ENCODE measurements at places on chromosomes 4 and X.

GRCh38 chrX:103830848-103831247 lies 1.2 kb downstream of the RAB9B start:
- DNase-seq, result no peak

- no peak for DNase-seq
Observed at GRCh38 chrX:119552508-119552907, 12.7 kb downstream of the STEEP1 start.

- DNase-seq, result no peak
Observed at GRCh38 chrX:3526071-3526470, 179.6 kb upstream of the MXRA5 start.

- no peak for DNase-seq
Observed at GRCh38 chrX:11611965-11612364, 53.8 kb downstream of the ARHGAP6 start.

- DNase-seq, result no peak
Observed at GRCh38 chr4:156475322-156475721, 496.3 kb downstream of the PDGFC start.

DNA sequence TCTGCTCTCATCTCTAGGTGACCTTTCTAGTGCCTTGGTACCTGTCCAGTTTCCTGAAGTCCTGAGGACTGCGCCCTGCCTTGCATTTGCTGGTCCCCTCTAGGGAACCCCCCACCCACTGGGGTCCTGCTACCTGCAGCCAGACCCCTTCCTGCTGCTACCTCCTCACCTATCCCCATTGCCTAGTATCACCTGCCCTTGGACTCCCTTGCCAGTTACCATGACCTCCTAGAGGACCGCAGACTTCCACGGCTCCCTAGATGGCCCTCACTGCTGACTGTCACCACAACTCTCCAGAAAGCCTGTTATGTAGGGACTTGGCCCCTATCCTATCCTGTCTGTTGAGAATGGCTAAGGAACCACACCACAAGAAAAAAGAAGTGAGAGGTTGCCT lies 166.6 kb downstream of the EFNB1 start:
- no peak for DNase-seq

DNA sequence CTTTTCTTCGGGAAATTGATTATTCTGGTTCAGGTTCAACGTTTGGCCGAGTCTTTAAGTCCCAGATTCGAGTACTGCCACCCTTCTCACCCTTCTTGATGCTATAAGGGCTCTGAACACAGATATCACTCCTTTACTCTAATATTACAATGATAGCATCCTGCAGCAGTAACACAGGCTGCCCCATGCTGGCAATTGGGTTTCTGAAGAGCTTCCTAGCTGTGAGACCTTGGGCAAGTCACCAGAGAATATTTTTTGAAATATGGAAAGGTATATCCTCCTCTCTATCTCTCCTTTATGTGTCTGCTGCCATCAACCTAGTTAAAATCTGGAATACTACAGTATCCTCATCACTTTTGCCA lies 297 bp upstream of the MTMR8 start:
- no peak for DNase-seq

DNA sequence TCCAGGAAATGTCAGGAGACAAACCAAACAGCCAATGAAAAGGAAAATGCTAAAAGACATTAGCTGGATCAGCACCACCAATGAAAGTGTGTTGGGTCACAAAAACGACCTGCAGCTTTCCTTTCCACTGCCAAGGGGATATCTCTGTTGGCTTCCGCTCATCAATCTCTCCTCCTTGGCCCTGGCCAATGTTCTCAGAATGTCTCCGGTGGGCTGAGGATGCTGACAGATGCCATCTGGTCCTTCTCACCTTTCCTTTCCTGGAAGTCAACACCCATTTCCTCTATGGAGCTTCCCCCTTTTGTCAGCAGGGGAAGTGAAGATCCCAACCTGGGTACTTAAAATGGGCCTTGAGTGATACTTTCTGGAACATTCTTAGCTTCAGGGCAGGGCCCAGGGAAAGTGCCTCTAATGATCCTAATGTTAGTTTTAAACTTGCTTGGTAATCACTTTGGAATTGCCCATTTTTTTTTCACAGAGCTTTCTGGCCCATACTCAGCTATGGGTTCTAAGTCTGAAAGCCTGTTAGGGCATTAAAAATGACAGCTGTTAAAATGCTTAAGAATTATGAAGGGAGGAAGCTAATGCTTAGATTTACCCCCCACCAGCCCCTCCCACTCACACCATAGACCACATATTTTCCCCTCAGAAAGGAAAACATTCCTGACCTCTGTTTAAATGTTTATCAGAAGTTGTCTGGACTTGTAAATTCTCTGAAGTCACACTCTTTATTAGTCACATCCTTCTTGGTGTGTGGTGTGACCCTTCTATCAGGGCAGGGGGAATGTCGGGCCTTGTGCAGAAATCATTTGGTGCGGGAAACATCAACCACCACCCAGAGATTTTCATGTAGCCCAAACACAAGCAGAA lies 29.2 kb downstream of the IGFBP7 start:
- DNase-seq, result no peak

- DNase-seq, result no peak
Observed at GRCh38 chr4:146053891-146054290, 115.3 kb upstream of the ZNF827 start.

- DNase-seq, result no peak
Observed at GRCh38 chrX:149131774-149132173, 373.3 kb downstream of the IDS start.

GRCh38 chr4:61086357-61086756 lies 113.8 kb upstream of the ADGRL3 start:
- no peak for DNase-seq

DNA sequence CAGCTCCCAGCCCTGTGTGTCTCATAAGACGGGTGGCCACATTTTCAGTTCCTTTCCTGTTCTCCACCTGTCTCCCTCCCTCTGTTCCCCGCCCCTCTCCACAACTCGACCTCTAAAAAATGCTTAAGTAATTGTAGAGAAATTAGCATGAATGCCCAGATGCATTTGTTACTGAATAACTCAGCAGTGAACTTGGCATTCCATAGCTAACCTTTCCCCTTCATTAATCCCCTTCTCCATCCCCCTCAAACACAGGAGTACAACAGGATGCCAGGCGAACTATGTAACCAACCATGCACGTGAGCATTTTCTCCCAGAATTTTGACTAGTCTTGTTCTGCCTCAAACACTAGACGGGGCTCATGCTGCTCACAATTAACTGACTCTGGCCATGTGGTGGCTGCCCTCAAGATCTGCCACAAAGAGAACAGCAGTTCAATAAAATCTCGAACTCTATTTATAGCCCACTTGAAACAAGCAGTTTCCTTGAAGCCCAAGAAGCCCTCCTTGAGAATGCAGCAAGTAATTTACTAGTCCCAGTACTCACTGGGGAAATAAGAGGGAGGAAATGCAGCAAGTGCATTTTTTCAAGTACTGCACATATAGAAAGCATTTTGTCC lies 351.2 kb downstream of the ARHGAP24 start:
- DNase-seq, result no peak

DNA sequence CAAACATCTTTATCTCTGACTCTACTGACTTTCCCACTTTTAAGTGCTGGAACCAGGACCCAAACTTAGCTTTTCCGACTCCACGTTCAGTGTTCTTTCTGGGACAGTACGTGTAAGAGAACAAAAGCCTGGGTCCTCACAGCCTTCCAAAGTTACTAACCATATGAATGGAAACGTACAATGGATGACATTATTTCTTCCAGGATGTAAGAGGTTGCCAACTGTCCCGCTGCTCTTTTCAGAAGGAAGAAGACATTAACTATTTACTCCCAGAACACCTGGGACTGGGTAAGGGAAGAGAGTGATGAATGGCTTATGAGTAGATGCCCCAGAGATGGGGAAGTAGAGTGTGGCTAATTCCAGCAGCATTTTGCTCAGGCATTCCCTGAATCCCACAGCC lies 114.7 kb downstream of the TRAPPC11 start:
- DNase-seq, result no peak

- DNase-seq, result no peak
Observed at GRCh38 chr4:72063726-72064125, 31.9 kb downstream of the NPFFR2 start.

Measured in activated CD8-positive, alpha-beta memory T cell treated with anti-CD3 and anti-CD28 coated beads for 4 hours (primary cell).